ENCODE measurements at places on chromosomes 7 and 10.

DNA sequence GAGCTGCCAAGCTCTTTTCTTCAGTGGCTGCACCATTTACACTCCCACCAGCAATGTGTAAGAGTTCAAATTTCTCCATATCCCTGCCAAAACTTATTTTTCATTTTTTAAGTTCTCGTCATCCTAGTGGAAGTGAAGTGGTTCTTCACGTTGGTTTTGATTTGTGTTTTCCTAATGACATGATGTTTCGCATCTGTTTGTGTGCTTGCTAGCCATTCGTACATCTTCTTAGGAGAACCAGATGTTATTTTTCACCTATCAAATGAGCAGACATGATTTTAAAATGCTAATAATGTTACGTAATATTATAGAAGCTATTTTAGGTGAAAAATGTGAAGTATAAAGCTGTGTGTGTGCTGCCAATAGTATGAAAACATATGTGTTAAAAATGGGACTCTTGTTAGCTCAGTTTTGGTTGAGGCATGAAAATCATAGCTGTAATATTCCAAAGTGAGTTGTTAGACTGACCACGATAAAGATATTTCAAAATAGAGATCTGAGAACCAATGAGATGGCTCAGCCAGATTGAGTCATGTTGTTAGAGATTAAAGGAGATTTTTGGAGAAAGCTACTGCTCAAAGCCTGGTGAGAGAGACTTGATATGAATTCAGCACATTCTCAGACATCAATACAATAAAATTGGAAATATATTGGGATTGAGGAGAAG lies 25.9 kb upstream of the GALNT11 start:
- no peak overlapping the region for H3K4me3 ChIP-seq
- no peaks in the 10 kb centered on the region for H3K4me1 ChIP-seq
- no peak for DNase-seq
- H3K27me3 ChIP-seq = no peaks in the 10 kb centered on the region

GRCh38 chr7:11343818-11344413 lies 370.2 kb downstream of the PHF14 start:
- DNase-seq = no peak
- H3K27ac ChIP-seq = no peak overlapping the region
- no peaks in the 10 kb centered on the region for H3K27me3 ChIP-seq
- H3K4me3 ChIP-seq = no peak overlapping the region
- no peaks in the 10 kb centered on the region for H3K36me3 ChIP-seq
- H3K4me1 ChIP-seq = no peaks in the 10 kb centered on the region

- H3K27me3 ChIP-seq = no peaks in the 10 kb centered on the region
- no peak for DNase-seq
- H3K36me3 ChIP-seq = no peaks in the 10 kb centered on the region
Measured at GRCh38 chr10:95352684-95353083, 61.9 kb upstream of the PDLIM1 start.

DNA sequence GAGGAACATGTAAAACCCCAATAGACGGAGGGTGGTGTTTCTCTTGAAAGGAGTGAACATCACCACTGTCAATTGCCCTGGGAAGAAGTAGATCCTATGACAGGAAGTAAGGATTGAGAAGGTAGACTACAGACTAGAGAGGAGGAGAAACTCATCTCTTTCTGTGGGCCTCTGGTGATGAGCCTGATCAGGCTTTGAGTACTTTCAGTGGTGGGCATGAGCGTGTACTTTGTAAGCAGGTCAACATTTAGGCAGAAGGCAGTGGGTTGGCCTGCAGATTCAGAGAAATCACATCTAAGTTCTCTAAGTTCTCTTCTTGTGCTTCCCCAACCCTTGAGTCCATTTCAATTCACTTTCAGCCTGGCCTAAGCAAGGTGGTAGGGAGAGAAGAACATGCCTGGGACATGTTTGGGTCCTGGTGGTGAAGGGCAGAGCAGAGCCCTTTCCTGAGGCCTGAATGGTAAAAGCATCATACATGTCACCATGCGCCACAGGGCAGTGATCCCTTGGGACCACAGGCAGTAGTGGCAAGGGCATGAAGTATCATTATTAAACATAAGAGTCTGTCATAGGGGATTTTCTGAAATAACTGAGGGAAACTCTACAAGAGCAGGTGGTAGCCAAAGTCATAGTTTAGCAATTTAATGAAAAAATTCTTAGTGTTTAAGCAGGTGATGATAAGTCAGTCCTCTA lies 56.4 kb upstream of the ANKRD1 start:
- DNase-seq = no peak
- no peaks in the 10 kb centered on the region for H3K4me1 ChIP-seq
- no peaks in the 10 kb centered on the region for H3K36me3 ChIP-seq

DNA sequence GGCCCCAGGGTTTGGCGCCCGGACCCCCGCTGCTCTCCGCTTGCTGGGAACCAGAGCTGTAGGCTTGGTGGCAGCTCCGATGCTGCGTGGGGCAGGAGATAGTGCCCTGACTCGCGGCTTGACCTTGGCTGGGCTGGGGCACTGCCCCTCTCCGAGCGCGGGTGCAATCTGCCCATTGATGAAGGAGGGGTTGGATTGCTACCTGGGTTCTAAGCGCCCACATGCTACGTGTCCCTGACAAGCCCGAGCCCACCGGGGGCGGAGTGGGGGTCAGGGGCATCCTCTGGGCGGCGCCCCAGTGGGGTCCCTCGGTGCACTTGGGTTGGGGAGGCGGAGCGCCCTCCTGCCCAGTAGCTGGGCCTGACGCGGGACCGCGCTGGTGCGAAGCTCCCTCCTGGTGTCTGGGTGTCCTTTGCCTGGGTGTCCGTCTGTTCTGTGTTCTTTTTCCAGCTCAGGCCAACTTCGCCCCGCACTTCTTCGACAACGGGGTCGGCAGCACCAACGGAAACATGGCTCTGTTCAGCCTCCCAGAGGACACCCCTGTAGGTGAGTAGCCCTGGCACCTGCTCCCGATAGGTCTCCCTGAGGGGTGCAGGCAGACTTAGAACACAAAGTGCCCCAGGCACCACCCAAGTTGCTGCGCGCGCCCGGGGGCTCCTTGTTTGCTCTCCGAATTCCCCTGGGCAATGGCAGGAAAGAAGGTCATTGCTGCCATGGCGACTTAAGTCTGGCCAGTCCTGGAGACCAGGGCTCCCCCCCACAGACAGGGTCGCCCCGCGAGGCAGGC lies 900 bp downstream of the CDHR1 start:
- no peak overlapping the region for H3K27ac ChIP-seq
- H3K36me3 ChIP-seq = no peaks in the 10 kb centered on the region
- no peak for DNase-seq
- H3K4me3 ChIP-seq = peak overlapping the region; percentile 43

DNA sequence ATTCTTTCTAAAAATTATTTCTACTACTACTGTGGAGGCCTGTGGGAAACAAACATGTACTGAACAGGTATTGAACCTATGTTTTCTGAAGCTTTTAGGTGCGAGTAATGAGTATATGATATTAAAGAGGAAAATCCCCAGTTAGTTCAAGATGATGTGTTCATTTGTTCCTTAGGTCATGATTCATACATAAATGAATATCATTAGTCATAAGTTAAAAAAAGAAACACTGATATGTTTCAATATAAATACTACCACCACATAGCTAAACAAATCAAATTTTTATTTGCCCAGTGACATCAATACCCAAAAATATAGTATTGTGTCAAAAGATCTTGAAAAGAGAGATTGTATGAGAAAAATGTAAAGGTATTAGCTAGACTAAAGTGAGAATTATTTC lies 210.7 kb upstream of the GNAI1 start:
- DNase-seq = no peak
- H3K36me3 ChIP-seq = no peaks in the 10 kb centered on the region
- no peak overlapping the region for H3K4me3 ChIP-seq
- no peaks in the 10 kb centered on the region for H3K27me3 ChIP-seq
- no peaks in the 10 kb centered on the region for H3K4me1 ChIP-seq

DNA sequence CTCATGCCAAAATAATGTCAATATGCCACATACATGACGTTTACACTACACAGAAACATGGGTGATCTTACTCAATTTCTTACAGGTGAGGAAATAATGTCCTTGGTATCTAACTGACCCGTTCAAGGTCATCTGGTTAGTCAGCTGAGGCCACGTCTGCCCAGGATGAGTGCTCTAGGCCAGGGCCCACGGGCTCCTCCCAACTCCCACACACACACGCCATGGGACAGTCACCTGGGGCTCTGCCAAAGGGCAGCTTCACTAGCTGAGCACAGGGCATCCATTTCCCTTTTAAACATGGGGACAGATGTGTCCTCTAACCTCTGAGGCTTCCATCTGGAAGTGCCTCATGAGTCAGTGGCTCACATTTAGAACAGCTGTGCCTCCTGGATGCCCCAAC lies 123.9 kb downstream of the TNS3 start:
- no peak overlapping the region for H3K4me3 ChIP-seq
- H3K27ac ChIP-seq = peak overlapping the region; percentile 12
- H3K4me1 ChIP-seq = peaks cover 47% of the 10 kb centered on the region
- H3K36me3 ChIP-seq = no peaks in the 10 kb centered on the region
- DNase-seq = no peak
- H3K27me3 ChIP-seq = no peaks in the 10 kb centered on the region

- no peaks in the 10 kb centered on the region for H3K27me3 ChIP-seq
- no peaks in the 10 kb centered on the region for H3K4me1 ChIP-seq
- no peak overlapping the region for H3K4me3 ChIP-seq
- no peak overlapping the region for H3K27ac ChIP-seq
- DNase-seq = no peak
Measured at GRCh38 chr7:41969561-41970105, 266.7 kb upstream of the INHBA start.

- no peak overlapping the region for H3K27ac ChIP-seq
- H3K4me3 ChIP-seq = no peak overlapping the region
- no peak for DNase-seq
Measured at GRCh38 chr10:58086763-58087150, 180.9 kb downstream of the IPMK start.

DNA sequence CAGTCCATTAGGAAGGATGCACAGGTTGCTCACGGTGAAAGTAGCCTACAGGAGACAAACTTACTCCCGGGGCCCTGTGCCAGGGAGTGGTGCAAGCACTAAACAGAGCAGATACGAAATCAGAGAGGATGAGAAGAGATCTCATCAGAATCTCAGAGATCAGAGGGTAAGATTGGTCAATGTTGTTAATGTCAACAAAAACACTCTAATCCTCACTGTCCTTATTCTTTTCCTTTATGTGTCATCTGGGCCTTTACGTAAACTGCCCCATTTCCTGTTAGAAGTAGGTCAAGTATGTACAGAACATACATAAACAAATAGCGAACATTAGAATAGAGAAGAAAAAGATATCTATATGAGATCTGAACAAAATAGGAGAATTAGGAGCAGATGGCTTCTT lies 163.1 kb downstream of the PPP1R17 start:
- H3K4me3 ChIP-seq = no peak overlapping the region
- H3K27ac ChIP-seq = no peak overlapping the region
- H3K36me3 ChIP-seq = no peaks in the 10 kb centered on the region
- H3K27me3 ChIP-seq = no peaks in the 10 kb centered on the region
- DNase-seq = no peak
- no peaks in the 10 kb centered on the region for H3K4me1 ChIP-seq

GRCh38 chr10:61643316-61643751 lies 19.4 kb upstream of the CABCOCO1 start:
- peaks cover 6% of the 10 kb centered on the region for H3K4me1 ChIP-seq
- H3K4me3 ChIP-seq = no peak overlapping the region
- H3K27ac ChIP-seq = no peak overlapping the region
- no peaks in the 10 kb centered on the region for H3K27me3 ChIP-seq
- no peaks in the 10 kb centered on the region for H3K36me3 ChIP-seq

DNA sequence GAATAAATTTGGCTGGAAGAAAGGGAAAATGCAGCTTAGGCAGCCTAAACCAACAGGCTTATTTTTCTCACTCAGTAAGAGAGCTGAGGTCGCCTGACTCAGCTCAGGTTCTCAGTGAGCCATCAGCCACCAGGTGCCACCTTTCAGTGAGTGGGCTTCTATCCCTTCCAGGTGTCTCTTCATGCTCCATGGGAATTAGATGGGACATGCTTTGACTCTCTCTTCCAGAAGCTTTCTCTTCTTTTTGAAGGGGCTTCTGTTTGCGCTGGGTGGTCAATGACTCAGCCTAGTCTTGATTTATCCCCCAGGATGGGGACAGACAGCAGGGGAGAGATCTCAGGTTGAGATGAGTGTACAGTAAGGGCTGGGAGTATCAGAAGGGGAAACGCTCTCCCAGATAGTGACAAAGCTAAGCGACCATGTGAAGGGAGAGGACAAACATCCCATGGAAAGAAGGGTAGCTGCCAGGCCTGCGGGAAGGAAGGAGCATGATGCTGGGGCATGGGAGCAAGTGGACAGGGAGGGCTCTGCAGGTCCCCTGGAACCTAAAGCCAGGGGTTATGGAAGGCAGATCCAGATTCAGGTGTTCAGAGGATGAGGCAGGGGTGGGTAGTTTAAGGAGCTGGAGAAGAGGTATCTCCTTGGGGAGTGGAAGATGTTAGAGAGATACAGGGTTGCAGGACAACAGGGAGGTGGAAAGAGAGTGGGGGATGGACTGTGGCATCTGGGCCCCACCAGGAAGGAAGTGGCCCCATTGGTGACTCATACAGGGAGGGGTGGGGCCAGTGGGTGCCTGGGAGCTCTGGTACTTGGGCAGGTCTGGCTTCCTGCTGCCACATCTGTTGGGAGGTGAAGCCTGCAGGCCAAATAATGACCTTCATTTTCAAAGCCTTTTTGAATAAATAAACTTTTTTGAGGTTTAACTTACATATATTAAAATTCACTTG lies 32.5 kb downstream of the OGDH start:
- H3K4me1 ChIP-seq = peaks cover 66% of the 10 kb centered on the region
- no peak for DNase-seq
- H3K27ac ChIP-seq = peak overlapping the region; percentile 87
- H3K4me3 ChIP-seq = no peak overlapping the region
- H3K27me3 ChIP-seq = no peaks in the 10 kb centered on the region
- H3K36me3 ChIP-seq = no peaks in the 10 kb centered on the region

DNA sequence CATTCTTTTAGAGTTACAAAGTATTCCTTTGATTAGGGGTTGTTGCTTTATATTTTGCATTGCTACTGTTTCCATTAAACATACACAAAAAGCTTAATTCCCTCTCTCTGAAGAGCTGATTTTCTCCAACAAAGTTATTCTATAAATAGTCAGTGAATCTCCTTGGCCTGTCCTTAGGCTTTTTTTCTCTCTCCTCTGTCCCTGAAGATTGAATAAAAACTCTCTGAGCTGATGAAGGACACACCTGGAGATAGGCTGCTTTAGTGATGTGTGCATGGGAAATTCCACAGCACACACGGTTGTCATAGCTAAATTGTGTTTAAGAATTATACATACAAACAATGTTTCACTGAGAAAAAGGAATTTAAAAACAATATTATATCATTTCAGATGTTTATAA lies 90.5 kb upstream of the TMEM106B start:
- H3K4me1 ChIP-seq = no peaks in the 10 kb centered on the region
- H3K4me3 ChIP-seq = no peak overlapping the region
- DNase-seq = no peak

- no peaks in the 10 kb centered on the region for H3K27me3 ChIP-seq
- no peak overlapping the region for H3K27ac ChIP-seq
- no peak overlapping the region for H3K4me3 ChIP-seq
Measured at GRCh38 chr10:24163485-24163884, 45.5 kb upstream of the KIAA1217 start.

GRCh38 chr7:127844707-127845331 lies 186.4 kb downstream of the LRRC4 start:
- H3K4me3 ChIP-seq = no peak overlapping the region
- H3K27ac ChIP-seq = no peak overlapping the region
- DNase-seq = no peak
- H3K36me3 ChIP-seq = no peaks in the 10 kb centered on the region

GRCh38 chr7:157990881-157991250 lies 596.8 kb downstream of the PTPRN2 start:
- H3K27me3 ChIP-seq = no peaks in the 10 kb centered on the region
- H3K36me3 ChIP-seq = no peaks in the 10 kb centered on the region
- no peak overlapping the region for H3K4me3 ChIP-seq

- H3K4me3 ChIP-seq = no peak overlapping the region
- no peaks in the 10 kb centered on the region for H3K36me3 ChIP-seq
- no peak overlapping the region for H3K27ac ChIP-seq
- H3K27me3 ChIP-seq = no peaks in the 10 kb centered on the region
- DNase-seq = no peak
Measured at GRCh38 chr7:75704928-75705327, 33.8 kb downstream of the HIP1 start.

Measured in vagina (tissue), 2 donors.